Islet precursor cell (in vitro differentiated cells): ENCODE measurements at places on chromosomes 1 and 21.

DNA sequence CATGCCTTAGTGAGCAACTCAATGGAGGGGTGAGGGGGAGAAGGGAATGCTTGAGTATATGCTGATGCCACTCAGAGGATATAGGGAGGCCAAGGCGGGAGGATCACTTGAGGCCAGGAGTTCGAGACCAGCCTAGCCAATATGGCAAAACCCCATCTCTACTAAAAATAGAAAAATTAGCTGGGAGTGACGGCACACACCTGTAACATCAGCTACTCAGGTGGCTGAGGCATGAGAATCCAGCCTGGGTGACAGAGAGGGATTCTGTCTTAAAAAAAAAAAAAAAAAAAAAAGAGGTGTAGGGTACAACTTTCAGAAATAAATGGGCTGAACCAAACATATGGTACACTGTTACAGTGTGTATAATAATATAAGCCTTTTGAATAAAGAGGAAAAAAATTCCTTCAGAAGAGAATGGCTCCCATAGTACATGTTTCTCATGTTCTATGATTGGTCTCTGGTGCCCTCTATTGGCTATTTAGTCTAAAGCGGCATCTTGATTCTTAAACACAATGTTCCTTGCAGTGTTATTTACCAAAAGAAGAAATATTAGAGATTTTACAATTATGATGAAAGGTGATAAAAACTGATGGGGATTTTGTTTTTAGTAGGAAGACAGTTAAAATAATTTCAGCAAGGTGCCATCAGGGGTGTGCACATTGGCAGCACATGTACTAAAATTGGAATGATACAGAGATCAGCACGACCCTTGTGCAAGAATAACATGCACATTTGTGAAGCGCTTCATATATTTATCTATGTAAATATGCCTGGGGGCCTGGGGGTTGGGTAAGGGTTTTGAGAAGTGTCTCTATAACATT lies 109.8 kb downstream of the PATJ start:
- DNase-seq = no peak

DNA sequence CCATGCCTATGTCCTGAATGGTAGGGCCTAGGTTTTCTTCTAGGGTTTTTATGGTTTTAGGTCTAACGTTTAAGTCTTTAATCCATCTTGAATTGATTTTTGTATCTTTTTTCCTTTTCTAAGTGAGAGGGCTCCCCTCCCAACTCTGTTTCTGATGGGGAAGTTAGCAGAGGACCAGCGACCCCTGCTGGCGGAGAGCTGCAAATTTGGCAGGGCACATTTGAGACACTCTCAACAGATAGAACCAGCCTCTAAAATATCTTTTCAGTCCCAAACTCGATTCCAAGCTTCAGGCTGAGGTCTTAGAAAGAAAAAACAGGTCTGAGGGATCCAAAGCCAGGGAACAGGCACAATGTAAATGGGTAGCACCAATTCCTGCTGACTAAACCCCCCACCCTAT lies 32.5 kb downstream of the LRRC3 start:
- DNase-seq = no peak

- DNase-seq = no peak
Measured at GRCh38 chr1:230401101-230401500, 25.0 kb downstream of the PGBD5 start.

- DNase-seq = no peak
Measured at GRCh38 chr1:16397120-16397519, 30.1 kb downstream of the SZRD1 start.

GRCh38 chr1:24635195-24635843 lies 7.8 kb upstream of the SRRM1 start:
- DNase-seq = no peak
